Esophagus squamous epithelium (tissue), 5 donors: ENCODE measurements at places on chromosomes 13 and 19. TPM values are rescaled to one million over a fixed set of nuclear protein-coding genes. Genes with fewer than 3 reads are reported as not detected.

SIGLEC8 gene
- 2.5 TPM for total RNA-seq

C1QTNF9 gene
- not detected for total RNA-seq

PCDH17 gene
- total RNA-seq: 1.5 TPM

JOSD2 gene
- total RNA-seq: 26.3 TPM

P2RY11 gene
- 3.5 TPM for total RNA-seq
